ENCODE measurements at places on chromosomes 16 and 17. TPM values are rescaled to one million over a fixed set of nuclear protein-coding genes. Genes with fewer than 3 reads are reported as not detected.

- DNase-seq = no peak
Observed at GRCh38 chr16:66908116-66908515, 10.6 kb downstream of the CDH16 start.

Gene EVPLL
- not detected for total RNA-seq

Gene TEX14
- 0.53 TPM for total RNA-seq

Gene UTS2R
- not detected for total RNA-seq

DNA sequence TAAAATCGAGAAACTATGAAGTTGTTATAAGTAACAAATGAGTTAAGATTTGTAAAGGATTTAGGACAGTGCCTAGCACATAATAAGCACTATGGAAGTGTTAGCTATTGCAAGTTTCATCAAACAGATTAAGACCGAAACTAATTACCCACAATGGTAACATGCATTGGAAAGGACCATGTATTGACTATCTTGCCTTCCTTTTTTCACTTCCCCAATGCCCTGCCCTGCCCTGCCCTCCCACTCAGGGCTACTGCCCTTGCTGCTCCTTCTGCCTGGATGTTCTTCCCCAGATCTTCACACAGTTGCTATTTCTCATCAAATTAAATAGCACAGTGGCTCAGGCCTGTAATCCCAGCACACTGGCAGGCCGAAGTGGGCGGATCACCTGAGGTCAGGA, 202.1 kb upstream of the PSMD7 start:
- no peak for DNase-seq

- no peak for DNase-seq
Observed at GRCh38 chr16:87046235-87046634, 271.0 kb downstream of the C16orf95 start.

Gene CDRT4
- total RNA-seq = 11.6 TPM

- no peak for DNase-seq
Observed at GRCh38 chr16:78183437-78184237, 84.2 kb downstream of the WWOX start.

GRCh38 chr17:28169621-28170349, 127.3 kb downstream of the NLK start:
- no peak for DNase-seq

- DNase-seq = no peak
Observed at GRCh38 chr16:58843675-58844074, 109.6 kb upstream of the GOT2 start.

Gene STAC2
- total RNA-seq = not detected

GRCh38 chr16:17194190-17194780, 276.5 kb downstream of the XYLT1 start:
- DNase-seq = peak; percentile 67

DNA sequence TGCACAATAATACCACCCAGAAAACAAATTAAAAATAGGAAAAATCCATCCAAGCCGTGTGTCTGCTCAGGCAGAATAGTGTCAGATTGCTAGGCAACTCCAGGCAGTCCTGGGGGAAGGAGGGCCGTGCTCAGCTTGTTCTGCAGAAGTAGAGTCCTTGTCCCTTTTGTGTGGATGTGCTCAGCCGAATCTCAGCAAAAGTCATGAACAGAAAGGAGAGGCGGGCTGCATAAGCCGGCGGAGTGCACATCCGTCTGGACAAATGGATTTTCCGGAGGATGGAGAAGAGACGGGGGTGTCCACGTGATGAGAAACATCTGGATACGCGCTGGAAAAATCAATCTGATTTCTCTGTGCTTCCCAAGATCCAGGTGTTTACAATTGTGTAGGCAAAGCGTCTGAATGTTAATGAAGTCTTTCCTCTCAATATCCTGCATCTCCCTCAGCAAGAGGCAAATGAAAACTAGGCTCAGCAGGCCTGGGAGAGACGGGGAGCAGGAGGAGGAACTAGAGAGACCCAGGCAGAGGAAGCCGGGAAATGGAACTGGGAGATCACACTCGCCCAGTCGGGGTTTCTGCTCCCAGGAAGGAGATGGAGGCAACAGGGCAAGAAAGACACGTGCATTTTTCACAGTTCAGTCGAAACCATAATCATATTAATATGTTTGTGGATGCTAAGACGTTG, 7.7 kb upstream of the RBFOX3 start:
- no peak for DNase-seq

- no peak for DNase-seq
Observed at GRCh38 chr16:89861648-89862047, 11.7 kb upstream of the TCF25 start.

- DNase-seq = peak; percentile 66
Observed at GRCh38 chr17:47776330-47777197, 43.5 kb downstream of the TBX21 start.

DNA sequence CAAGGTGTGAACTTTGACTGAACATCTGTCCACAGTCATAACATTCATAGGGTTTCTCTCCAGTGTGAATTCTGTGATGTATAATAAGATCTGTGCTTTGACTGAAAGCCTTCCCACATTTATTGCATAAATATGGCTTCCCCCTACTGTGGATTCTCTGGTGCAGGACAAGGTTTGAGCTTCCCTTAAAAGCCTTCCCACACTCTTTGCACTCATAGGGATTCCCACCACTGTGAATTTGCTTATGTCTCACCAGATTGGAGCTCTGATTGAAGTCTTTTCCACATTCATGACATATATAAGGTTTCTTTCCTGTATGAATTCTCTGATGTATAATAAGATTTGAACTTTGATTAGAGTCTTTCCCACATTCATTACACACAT, 8.3 kb downstream of the ZNF594 start:
- DNase-seq = no peak

Measured in B cell (primary cell).